ENCODE measurements at places on chromosomes 7 and 10.

GRCh38 chr10:44628921-44629320 is 244.0 kb upstream of the CXCL12 start:
- peak; percentile 31 for DNase-seq

DNA sequence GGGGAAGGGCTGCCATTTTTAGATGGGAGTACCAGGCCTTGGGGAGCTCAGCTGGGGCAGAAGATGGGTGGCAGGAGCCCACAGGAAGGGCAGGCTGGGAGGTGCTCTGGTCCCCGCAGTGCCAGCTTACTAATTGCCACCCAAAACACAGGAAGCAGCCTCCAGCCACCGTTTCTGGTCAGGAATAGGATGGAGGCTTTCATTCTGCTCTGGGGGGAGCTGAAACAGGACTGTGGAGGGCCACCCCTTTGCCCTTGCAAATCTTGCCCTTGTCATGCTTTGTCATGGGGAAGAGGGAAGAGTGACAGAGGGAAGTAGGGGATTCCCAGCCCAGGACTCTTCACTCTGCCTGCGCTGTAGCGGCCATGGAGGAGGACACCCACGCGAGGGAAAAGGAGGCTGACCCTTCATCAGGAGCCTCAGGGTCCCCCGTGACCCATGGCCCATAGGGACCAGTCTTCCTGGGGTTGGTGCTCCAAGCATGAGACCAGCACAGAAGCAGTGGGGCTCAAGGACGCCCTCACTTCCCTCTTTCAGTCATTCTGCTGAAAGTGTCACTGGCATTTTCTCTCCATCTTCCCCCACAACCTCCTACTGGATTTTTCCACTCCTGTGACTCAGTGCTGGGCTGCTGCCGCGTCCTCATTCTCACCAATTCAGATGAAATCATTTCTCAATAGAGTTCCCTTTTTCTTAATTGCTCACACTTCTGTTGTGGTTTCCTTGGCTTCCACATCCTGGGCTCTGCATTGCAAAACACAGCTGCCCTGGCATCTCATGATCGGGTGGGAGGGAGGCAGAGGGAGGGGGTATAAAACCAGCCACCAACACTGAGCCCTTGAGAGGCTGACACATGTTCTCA is 61.9 kb downstream of the MKI67 start:
- DNase-seq, result peak; percentile 74

DNA sequence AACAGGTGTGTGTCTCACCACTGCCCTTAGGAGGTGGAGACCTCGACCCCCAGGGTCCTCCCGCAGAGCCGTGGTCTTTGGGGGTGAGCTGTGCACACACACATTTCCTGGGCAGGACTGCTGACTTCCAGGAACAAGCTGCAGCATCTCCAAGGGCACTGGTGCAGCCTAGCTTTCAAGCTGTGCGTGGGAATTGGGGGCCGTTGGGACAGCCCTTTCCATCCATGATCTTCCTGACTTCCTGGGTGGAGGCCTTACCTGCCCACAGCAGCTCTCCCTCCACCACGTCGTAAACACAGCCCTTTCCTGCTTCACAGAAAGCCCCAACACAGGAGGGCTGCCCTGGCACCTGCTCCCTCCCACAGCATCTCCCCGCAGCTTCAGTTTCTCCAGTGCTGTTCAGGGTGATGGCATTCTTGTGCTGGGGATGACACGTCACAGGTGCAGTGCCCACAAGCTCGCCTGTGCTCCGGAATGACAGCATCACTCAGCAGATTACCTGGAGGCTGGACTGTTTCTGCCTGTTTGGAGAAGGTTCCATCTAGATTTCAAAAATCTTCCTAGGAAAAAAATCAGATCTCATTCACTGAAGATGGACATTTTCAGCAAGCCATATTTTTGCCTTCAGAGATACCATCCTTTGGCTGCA is 208.0 kb upstream of the PPP2R2D start:
- DNase-seq, result no peak

DNA sequence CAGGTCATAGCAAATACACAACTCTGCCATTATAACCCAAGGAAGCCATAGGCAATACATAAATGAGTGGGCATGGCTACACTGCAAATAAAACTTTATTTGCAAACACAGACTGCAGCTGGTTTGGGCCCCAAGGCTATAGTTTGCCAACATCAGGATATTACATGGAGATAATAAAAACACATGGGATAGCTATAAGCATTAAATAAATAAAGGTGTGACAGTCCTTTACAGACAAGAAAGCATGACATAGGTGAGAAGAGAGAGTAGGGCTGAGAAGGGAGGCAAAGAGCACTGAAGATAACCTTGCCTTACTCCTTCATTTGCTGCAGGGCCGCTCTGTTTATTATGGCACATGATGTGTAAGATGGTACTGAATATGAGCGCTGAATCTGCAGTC is 135.1 kb upstream of the GHITM start:
- DNase-seq, result no peak

DNA sequence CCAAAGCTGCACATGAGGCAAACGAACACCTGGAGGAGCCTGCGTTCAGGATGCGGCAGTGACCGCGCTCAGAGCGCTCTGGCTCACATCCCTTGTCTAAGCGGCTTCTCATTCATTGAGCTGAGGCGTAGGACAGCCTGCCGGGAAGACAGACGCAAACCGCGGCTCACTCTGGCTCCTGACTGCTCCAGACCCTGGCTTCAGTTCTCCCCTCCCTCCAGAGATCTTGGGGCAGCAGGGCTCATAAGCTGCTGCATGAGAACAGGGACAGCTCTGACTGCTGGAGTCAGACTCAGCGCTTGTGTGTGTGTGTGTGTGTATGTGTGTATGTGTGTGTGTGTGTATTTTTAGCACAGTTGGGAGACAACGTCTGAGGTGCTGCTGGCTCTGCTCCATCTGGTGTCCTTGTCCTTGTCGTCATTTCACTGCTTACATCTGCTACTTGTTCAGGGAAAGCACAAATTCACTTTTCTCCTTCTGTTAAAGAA is 15.8 kb upstream of the LYZL2 start:
- no peak for DNase-seq

- no peak for DNase-seq
Measured at GRCh38 chr7:107147464-107148393, 21.1 kb upstream of the HBP1 start.

GRCh38 chr10:69317175-69317604 is 38.9 kb downstream of the HK1 start:
- no peak for DNase-seq

DNA sequence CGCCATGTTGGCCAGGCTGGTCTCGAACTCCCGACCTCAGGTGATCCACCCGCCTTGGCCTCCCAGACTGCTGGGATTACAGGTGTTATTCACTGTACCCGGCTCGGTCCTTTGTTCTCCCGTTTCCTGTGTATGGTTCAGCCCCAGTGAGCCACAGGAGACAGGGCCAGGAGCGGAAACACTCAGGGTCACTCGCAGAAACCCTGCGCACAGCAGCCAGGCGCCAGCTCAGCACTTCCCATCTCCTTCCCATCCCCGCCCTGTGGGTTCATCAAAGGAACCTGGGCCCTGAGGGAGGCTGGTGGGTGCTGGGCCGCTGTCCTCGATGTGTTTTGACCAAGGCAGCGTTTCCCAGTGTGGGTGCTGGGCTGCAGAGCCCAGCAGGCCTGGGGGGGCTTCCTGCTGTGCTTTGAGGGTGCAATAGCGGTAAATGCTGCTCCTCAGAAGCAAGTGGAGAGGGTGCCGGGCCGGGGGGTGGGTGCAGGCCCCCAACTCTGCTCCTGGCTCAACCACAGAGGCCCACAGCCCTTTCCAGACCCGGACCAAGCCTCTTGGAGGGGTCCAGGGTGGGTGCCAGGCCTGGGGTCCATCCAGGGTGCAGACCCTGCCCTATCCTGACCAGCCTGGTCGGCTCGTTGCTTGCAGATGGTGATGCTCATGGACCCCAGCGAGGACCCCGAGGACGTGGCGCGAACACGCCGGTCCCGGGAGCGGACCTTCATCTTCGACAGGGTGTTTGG is 15.3 kb upstream of the CHST12 start:
- no peak for DNase-seq

GRCh38 chr7:49247759-49248158 is 323.4 kb downstream of the CDC14C start:
- no peak for DNase-seq

DNA sequence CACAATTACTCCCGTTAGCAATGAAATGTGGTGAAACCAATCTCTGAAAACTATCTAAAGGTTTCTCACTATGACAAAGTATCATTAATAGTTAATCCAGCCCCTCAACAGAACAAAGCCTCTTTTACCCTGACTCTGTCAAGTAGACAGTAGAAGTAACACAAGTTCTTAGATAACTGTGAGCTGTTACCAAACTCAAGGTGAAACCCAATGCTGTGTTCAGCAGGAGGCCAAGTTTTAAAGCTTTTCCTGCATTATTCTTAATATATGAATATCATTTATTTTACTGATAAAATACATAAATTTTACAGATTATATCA is 109.1 kb downstream of the SRPK2 start:
- no peak for DNase-seq

GRCh38 chr7:159323359-159323758 is 178.7 kb upstream of the VIPR2 start:
- DNase-seq, result no peak
